Aorta (tissue), 5 donors: ENCODE measurements at places on chromosomes 13 and 19. TPM values are rescaled to one million over a fixed set of nuclear protein-coding genes. Genes with fewer than 3 reads are reported as not detected.

- H3K27ac ChIP-seq, result no peak overlapping the region
- no peaks in the 10 kb centered on the region for H3K36me3 ChIP-seq
- H3K4me1 ChIP-seq, result no peaks in the 10 kb centered on the region
- no peaks in the 10 kb centered on the region for H3K27me3 ChIP-seq
- no peak overlapping the region for H3K4me3 ChIP-seq
Measured at GRCh38 chr19:51549533-51550324, 18.3 kb upstream of the SIGLEC6 start.

- no peak for DNase-seq
- no peaks in the 10 kb centered on the region for H3K27me3 ChIP-seq
- no peak overlapping the region for H3K4me3 ChIP-seq
Measured at GRCh38 chr19:31629579-31630363, 280.5 kb upstream of the TSHZ3 start.

- H3K27ac ChIP-seq, result no peak overlapping the region
- H3K4me1 ChIP-seq, result no peaks in the 10 kb centered on the region
- no peak overlapping the region for H3K4me3 ChIP-seq
- DNase-seq, result no peak
- no peaks in the 10 kb centered on the region for H3K27me3 ChIP-seq
Measured at GRCh38 chr13:64770743-64771142, 2459.4 kb downstream of the PCDH9 start.

DNA sequence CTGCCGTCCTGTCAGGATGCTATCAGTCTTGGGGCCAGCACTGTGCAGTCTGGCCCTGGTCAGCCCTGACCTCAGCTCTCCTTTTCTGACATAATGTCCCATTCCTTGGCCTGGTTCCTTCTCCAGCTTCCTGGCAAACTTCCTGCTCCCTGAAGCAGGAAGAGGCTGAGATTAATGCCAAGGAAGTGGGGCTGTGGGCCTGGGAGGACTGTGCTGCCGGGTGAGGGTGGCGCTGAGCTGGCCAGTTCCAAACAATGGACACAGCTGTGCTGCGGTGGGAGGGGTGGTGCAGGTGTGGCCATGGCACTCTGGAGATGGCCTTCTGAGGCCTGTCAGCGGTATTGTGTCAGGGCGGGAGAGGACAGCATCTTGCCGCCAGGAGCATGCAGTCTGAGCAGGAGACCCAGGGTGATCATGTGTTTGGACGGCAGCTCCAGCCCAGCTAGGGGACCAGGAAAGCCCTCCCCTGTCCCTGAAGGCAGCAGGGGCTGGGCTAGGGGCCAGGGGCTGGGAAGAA lies 30.9 kb downstream of the TUBA3C start:
- H3K4me3 ChIP-seq, result no peak overlapping the region
- no peak for DNase-seq
- no peaks in the 10 kb centered on the region for H3K27me3 ChIP-seq

DNA sequence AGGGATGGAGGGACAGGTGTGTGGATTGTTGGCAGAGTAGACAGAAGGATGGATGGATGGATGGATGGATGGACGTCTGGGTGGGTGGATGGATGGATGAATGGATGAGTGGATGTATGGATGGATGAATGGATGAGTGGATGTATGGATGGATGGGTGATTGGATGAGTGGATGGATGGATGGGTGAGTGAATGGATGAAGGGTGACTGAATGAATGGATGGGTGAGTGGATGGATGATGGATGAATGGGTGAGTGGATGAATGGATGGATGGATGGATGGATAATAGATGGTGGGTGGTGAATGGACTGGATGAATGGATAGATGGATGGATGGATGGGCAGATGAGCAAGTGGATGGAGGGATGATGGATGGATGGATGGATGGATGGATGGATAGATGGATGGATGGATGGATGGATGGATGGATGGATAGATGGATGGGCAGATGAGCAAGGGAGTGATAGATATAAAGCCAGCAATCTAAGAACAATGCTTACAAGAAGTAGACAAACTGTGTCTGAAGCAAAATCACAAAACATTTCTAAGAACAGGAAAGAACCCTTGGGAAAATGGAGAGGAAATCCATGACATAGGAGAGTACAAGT lies 65.2 kb downstream of the INSR start:
- H3K27ac ChIP-seq, result no peak overlapping the region
- no peaks in the 10 kb centered on the region for H3K27me3 ChIP-seq
- no peak for DNase-seq
- no peak overlapping the region for H3K4me3 ChIP-seq
- H3K36me3 ChIP-seq, result no peaks in the 10 kb centered on the region

- H3K27ac ChIP-seq, result no peak overlapping the region
- peaks cover 37% of the 10 kb centered on the region for H3K36me3 ChIP-seq
- no peak overlapping the region for H3K4me3 ChIP-seq
- no peaks in the 10 kb centered on the region for H3K27me3 ChIP-seq
- no peaks in the 10 kb centered on the region for H3K4me1 ChIP-seq
Measured at GRCh38 chr19:52217576-52217975, 27.7 kb downstream of the PPP2R1A start.

DNA sequence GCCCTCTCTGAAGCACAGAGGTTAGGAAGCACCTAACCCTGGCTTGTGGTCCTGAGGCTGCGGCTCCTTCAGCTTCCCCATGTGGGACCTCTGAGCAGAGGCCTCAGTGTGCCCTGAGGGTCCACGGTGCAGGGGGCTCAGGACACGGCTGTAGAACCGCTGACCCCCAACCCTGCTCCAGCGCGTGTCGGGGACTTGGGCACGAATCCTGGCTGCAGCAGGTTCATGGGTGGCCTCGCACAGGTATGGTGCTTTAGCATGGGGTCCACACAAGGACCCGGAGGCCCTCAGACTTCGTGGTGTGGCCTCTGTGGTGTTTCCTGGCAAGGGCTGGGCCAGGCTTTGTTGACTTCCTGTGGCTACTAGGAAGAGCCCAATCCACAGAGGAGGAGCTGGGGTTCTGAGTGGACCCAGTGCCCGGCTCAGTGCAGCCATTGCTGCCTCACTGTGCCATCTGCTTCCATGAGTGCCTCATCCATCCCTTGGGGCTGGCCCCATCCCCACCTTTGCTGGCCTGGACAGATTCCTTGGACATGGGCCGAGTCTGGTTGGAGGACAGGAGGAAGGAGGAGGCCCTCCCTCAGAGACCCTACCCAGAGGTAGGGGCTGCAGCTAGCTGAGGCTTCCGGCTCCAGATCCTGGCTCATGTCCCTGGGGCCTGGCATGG lies 24.5 kb downstream of the ZBTB7A start:
- peaks cover 4% of the 10 kb centered on the region for H3K36me3 ChIP-seq
- no peaks in the 10 kb centered on the region for H3K27me3 ChIP-seq
- no peaks in the 10 kb centered on the region for H3K4me1 ChIP-seq
- DNase-seq, result no peak
- H3K4me3 ChIP-seq, result no peak overlapping the region
- no peak overlapping the region for H3K27ac ChIP-seq

DNA sequence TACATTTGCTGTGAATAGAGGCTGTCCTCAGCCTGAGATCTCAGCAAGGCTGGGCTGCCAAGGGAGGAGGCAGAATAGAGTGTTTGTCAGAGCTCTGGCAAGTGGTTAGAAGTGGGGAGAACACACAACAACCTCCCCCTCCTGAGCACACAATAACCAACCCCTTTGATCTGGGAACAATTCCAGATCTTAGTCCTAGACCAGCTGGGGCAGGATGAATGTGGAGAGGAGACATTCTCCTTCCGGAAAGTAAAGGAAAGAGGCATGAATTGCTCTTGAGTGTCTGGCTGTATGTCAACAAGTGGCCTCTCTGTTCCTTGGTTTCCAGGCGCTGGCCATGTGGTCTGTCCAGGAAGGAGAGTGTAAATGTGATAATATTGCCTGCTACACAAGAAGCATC lies 114.9 kb upstream of the TMTC4 start:
- H3K27me3 ChIP-seq, result no peaks in the 10 kb centered on the region
- no peaks in the 10 kb centered on the region for H3K36me3 ChIP-seq
- no peak for DNase-seq
- H3K27ac ChIP-seq, result no peak overlapping the region
- H3K4me1 ChIP-seq, result no peaks in the 10 kb centered on the region
- no peak overlapping the region for H3K4me3 ChIP-seq

GRCh38 chr13:70385852-70386251 lies 277.6 kb upstream of the KLHL1 start:
- H3K4me3 ChIP-seq, result no peak overlapping the region
- H3K36me3 ChIP-seq, result no peaks in the 10 kb centered on the region
- H3K27me3 ChIP-seq, result no peaks in the 10 kb centered on the region
- H3K4me1 ChIP-seq, result no peaks in the 10 kb centered on the region
- no peak for DNase-seq

DNA sequence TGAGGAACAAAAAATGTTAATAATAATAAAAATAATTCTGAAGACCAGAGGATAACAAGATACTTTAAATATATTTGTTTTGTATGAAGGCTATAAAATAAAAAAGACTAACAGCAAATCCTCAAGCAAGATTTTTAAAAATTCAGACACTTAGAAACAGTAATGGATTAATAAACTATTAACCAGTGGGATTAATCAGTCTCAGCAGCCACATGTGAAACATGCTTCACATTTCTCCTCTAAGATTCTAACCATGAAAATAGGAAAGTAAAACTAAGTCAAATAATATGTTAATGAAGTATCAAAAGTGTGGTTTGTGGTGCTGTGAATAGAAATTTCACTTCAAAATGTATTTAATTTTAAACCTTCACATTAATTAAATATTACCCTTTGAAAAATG lies 57.4 kb downstream of the KCNRG start:
- H3K36me3 ChIP-seq, result no peaks in the 10 kb centered on the region
- no peak for DNase-seq
- no peaks in the 10 kb centered on the region for H3K27me3 ChIP-seq
- H3K4me1 ChIP-seq, result peaks cover 2% of the 10 kb centered on the region

Gene SYCN
- total RNA-seq, result not detected

Gene UBE2L5
- 1.7 TPM for total RNA-seq
